ENCODE measurements at places on chromosomes 2 and 18. TPM values are rescaled to one million over a fixed set of nuclear protein-coding genes. Genes with fewer than 3 reads are reported as not detected.

- peaks cover 34% of the 10 kb centered on the region for H3K4me1 ChIP-seq
- H3K4me3 ChIP-seq, result no peak overlapping the region
- no peak overlapping the region for H3K27ac ChIP-seq
- DNase-seq, result no peak
- H3K27me3 ChIP-seq, result no peaks in the 10 kb centered on the region
- no peaks in the 10 kb centered on the region for H3K36me3 ChIP-seq
Measured at GRCh38 chr2:6934345-6934744, 17.1 kb downstream of the RNF144A start.

- peaks cover 21% of the 10 kb centered on the region for H3K4me1 ChIP-seq
- DNase-seq, result peak; percentile 73
- peaks cover 8% of the 10 kb centered on the region for H3K27me3 ChIP-seq
- H3K27ac ChIP-seq, result peak within 1 kb of the TSS; percentile 79
- no peaks in the 10 kb centered on the region for H3K36me3 ChIP-seq
- peak within 1 kb of the TSS; percentile 91 for H3K4me3 ChIP-seq
Measured at GRCh38 chr18:12657684-12658425, at the start of gene SPIRE1. Gene SPIRE1 (minus strand): TSS chr18:12658107. CDS start chr18:12657866, 241 bp downstream.

CEBPZ gene
- 35.3 TPM for total RNA-seq

GRCh38 chr18:49446481-49446880, 14.0 kb downstream of the DYM start:
- no peaks in the 10 kb centered on the region for H3K27me3 ChIP-seq
- H3K4me1 ChIP-seq, result peaks cover 25% of the 10 kb centered on the region
- H3K4me3 ChIP-seq, result no peak overlapping the region
- no peak overlapping the region for H3K27ac ChIP-seq
- H3K36me3 ChIP-seq, result peaks cover 25% of the 10 kb centered on the region

GRCh38 chr2:106038601-106039375, 155.3 kb downstream of the UXS1 start:
- H3K27ac ChIP-seq, result no peak overlapping the region
- no peak for DNase-seq
- peaks cover 3% of the 10 kb centered on the region for H3K4me1 ChIP-seq
- no peaks in the 10 kb centered on the region for H3K36me3 ChIP-seq
- H3K4me3 ChIP-seq, result no peak overlapping the region

- H3K27ac ChIP-seq, result no peak overlapping the region
- H3K27me3 ChIP-seq, result no peaks in the 10 kb centered on the region
- peak overlapping the region; percentile 3 for H3K4me3 ChIP-seq
- H3K4me1 ChIP-seq, result peaks cover 58% of the 10 kb centered on the region
- peaks cover 4% of the 10 kb centered on the region for H3K36me3 ChIP-seq
Measured at GRCh38 chr2:63853527-63854310, 12.0 kb downstream of the UGP2 start.

GRCh38 chr2:230928701-230929380, 3.8 kb upstream of the GPR55 start:
- peaks cover 32% of the 10 kb centered on the region for H3K27me3 ChIP-seq
- H3K4me1 ChIP-seq, result peaks cover 35% of the 10 kb centered on the region
- H3K27ac ChIP-seq, result no peak overlapping the region

DNA sequence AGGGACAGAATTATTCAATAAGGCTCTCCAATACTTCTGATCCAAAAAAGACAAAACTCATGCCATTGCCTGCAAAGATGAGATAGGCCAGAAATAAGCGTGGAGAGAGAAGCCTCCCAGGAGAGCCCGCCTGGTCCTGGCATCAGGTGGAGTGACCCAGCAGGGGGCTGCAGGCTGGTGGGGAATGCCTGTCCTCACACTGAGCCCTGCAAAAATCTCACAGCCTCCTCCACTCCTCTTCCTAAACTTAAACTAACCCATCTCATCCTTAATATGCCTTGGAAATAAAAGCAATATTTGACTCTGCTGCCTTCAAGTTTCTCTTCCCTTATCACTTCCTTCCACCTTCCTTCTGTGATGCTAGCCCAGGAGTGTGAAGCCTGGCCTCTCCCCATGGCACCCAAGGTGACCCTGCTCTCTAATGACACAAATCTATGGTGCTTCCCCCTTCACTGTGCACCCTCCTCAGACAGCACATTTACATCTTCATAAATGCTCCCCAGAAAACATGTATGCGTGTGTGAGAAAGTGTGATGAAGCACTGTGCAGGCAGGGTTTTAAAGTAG, 218.4 kb downstream of the ANAPC1 start:
- no peak overlapping the region for H3K4me3 ChIP-seq
- H3K27me3 ChIP-seq, result no peaks in the 10 kb centered on the region
- H3K36me3 ChIP-seq, result no peaks in the 10 kb centered on the region
- H3K4me1 ChIP-seq, result no peaks in the 10 kb centered on the region

DNA sequence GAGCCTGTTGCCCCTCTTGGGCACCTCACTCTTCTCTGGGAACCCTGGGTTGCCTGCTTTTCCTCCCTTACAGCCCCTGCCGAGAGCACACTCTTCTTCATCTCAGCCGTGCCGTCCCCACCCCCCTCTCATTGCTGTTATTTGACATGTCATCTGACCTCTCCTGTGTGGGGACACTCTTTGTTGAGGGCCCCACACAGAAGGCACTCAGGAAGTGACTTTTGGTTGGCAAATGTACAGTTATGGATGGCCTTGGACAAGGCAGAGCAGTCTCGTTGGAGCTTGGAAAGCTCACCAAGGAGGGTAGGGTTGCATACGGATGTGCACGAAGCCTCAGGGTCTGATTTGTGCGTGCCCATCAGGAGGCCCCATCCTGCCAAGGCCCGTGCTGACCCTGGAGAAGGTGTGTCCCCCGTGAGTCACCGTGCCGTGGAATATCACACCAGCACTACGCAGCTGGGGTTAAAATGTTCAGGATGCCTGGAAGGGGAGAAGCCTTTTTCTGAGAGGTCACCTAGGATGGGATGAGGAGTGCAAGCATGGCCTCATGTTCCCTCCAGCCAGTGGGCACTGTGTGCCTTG, 93.9 kb downstream of the CTIF start:
- H3K27me3 ChIP-seq, result no peaks in the 10 kb centered on the region
- DNase-seq, result peak; percentile 49
- H3K4me1 ChIP-seq, result peaks cover 4% of the 10 kb centered on the region
- no peaks in the 10 kb centered on the region for H3K36me3 ChIP-seq

- peaks cover under 1% of the 10 kb centered on the region for H3K36me3 ChIP-seq
- no peak for DNase-seq
- H3K27me3 ChIP-seq, result no peaks in the 10 kb centered on the region
- peaks cover 39% of the 10 kb centered on the region for H3K4me1 ChIP-seq
- H3K4me3 ChIP-seq, result peak overlapping the region; percentile 77
Measured at GRCh38 chr2:97868986-97869721, 126.6 kb downstream of the TMEM131 start.

TCF23 gene
- not detected for total RNA-seq

KCNE4 gene
- not detected for total RNA-seq

All from natural killer cell treated with Interleukin-12 subunit alpha and Interleukin-12 subunit beta and Interleukin-15 and Interleukin-18, amount 100 ng/mL, for 72 hours (primary cell).